ENCODE measurements at places on chromosomes 5 and 9.

DNA sequence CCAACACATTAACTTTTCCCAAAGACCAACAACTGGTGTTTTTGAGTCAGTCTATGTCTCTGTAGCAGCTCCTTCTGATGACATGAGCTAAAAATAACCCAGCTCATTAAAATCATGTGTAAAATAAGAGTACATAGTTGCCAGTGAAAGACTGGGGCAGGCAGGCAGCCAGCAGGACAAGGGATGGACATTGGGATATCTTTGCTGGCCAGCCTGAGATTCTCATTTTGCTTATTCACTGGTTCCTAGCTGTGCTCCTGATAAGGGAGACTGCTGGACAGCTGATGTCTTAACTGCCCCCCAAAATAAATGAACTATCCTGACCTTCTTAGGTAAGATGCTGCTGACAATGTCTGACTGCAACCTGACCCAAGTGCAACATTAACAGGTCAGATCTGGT, 33.9 kb downstream of the EPB41L4B start:
- DNase-seq = no peak

GRCh38 chr9:7403839-7404487, 395.6 kb downstream of the DMAC1 start:
- no peak for DNase-seq

DNA sequence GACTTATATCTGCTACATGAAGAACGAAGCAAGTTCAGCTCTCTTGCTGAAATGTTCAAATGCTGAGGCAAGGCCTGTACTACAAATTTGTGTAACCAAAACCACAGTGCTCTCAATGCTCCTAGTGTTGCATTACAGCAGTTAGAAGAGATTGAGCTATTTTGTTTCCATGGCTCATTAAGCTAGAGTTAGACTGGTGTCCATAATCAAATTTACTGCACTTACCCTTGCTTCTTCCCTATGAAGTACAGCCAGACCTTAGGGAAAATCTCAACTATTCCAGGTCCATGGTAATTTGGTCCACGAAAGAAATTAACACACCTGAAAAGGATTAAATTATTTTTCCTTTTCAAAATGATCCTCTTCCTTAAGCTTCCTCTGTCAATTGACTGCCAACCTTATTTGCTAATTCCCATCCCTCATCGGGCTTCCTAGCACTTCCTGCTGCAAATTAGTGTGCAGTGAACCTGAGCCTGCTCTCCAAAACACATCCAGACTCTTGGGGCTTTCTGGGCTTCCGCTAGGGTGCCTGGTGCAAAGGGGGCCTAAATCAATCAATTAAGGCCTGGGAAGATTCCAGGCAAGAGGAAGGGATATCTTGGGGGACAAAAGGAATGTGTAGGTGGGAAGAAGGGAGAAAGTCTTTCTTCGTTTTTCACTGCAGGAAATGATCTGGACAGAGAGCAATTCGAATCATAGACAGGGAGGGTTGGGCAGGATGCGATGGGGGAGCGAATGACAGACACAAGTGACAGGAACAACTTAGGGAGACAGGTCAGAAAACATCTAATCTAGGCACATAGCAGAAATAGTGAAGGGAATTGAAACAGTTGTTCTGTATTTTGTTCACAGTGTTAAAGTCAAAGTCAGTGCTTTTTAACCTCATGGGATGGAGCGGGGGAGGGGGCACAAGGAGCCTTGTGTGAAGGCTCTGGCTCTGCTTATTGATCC, 542.4 kb downstream of the RAB3C start:
- no peak for DNase-seq

- DNase-seq = no peak
Observed at GRCh38 chr9:76629205-76629990, 134.8 kb upstream of the PCA3 start.

- peak; percentile 62 for DNase-seq
Observed at GRCh38 chr5:148957591-148958202, 105.2 kb downstream of the SH3TC2 start.

- DNase-seq = peak; percentile 97
Observed at GRCh38 chr9:137277329-137278041, at the start of gene TOR4A. TOR4A (plus strand) TSS chr9:137277726; CDS start chr9:137278690, 964 bp downstream.
